ENCODE measurements at places on chromosomes 4 and X.

DNA sequence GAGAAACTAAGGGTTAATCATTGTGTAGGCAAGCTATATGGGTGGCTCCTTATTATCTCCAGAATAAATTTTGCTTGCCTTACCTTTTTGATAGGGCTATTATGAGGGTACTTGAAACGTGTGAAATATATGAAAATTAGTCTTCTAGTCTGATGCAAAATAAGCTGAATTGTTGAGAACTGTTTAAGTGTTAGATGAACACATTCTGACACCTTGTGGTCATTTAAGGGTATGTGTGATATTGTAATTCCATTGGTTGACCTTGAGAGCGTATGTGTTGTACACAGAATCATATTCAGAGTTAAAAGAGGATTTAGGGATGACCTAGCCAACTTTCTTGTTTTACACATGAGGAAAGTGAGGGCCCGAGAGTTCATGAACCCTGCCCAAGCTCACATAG lies 44.6 kb upstream of the LINC00632 start:
- DNase-seq: no peak

- DNase-seq: no peak
Observed at GRCh38 chr4:91592125-91592524, 711.6 kb upstream of the GRID2 start.

DNA sequence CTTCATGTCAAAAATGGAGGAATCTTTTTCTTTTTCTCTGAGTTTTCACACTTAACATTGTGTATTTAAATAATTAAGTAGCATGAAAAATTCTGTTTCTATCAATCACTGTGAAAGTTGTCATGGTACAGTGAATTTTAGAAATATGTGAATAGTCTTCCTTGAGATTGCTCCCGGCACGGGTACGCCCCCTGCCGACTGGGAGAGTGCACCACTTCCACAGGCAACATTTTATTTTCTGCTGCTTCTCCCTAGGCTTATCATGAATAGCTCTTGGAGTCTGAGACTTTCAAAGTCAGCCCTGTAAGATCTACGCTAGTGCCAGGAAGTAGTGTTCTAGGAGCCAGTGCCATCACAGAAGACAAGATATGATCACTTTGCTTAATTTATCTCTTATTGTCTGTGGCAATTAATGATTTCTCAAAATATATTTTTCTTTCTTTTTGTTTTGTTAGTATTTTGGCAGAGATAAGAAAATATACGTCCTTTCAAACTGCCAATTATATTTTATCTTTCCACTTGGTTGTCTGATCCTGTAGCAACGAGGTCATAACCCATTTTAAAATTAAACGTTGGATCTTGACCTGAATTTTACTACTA lies 763.8 kb upstream of the AADAT start:
- peak; percentile 10 for DNase-seq

GRCh38 chrX:109684136-109684535 lies 48.9 kb downstream of the ACSL4 start:
- DNase-seq: no peak

DNA sequence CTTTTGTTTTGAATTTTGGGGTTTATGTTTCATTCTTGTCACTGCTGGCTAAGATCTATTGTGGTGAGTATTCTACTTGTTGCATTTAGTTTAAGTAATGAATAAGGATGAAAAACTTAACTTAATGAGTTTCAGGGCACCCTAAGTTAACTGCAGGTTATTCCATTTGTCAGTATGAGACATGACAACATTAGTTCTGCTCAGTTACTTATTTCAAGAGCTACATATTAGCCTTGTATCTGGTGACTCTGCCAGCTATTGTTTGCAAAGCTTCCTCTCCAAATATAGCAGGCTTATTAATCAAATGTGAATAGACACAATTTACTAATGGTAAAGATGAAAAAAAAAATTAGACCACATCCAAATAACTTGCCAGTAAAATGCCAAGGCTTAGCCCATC lies 567.1 kb downstream of the IL15 start:
- no peak for DNase-seq

DNA sequence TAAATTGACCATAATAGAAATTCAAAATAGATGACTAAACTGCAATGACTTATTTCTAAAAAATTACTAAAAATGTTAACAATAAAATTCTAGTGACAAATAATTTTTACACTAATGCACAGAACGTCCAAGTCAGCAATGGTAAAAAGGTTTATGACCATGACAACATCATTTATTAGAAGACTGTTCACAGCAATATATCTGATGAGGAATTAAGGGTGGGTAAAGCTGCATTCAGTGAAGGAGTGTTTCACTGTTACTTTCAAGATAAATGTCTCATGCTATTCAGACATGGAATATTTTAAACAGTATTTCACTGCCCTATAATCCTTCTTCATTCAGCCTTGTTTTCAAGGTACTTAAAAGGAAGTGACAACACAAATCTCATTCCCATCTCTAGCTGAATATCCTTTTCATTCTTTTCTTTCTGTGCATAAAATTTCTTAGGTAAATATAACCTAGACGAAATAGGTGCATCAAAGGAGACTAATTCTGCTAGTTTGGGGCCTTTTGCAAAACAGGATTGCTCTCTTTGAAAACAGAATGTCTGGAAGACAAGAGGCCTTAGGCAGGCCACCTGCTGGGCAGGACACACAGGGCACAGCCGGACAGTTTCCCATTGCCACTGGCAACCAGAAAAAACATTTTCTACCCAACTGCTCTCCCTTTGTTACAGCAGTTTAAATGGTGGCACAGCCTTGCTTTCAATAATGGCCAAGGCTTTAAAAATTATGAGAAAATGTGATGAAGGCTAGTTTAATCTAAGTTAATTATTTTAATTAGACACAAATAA lies 600.3 kb downstream of the SPRY1 start:
- DNase-seq: no peak

GRCh38 chr4:94798808-94799207 lies 41.1 kb downstream of the BMPR1B start:
- DNase-seq: no peak

DNA sequence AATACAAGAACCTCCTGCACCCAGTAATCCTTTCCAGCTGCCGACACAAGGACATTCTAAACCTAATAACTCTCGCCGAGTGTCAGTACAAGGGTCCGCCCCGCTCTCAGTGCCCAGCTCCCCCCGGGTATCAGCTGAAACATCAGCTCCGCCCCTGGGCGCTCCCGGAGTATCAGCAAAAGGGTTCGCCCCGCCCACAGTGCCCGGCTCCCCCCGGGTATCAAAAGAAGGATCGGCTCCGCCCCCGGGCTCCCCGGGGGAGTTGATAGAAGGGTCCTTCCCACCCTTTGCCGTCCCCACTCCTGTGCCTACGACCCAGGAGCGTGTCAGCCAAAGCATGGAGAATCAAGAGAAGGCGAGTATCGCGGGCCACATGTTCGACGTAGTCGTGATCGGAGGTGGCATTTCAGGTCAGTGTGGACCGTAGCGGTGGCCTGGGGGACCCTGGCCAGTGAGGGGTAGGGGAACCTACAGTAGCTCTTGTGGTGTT lies at the start of gene MAOA:
TSS of gene MAOA (plus strand) at position 295 of the 490 bp plus-strand sequence. CDS start at position 338, 43 bp downstream.
- no peak for DNase-seq

- DNase-seq: no peak
Observed at GRCh38 chr4:24999392-25000089, 31.2 kb downstream of the LGI2 start.

GRCh38 chr4:158006990-158007389 lies 165.8 kb downstream of the GASK1B start:
- no peak for DNase-seq

- no peak for DNase-seq
Observed at GRCh38 chr4:24527371-24527770, 57.0 kb downstream of the DHX15 start.

DNA sequence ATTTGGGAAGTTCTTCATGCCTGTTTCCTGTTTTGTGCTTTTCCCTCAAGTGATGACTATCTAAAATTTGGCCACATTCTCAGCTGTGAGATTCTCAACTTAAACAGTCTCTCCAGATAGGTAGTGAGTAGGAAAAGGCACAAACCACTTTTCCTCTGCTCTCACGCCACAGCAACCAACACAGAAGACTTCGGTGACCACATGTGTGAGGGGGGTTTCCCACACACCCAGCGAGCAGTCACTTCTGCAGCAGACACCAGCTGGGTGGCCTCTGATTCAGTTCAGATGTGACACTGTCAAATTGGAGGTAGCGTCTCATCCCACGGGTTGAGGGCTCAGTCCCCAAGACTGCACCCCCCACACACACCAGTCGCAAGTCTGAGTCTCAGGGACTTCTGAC lies 25.1 kb upstream of the CLDN34 start:
- peak; percentile 63 for DNase-seq

DNA sequence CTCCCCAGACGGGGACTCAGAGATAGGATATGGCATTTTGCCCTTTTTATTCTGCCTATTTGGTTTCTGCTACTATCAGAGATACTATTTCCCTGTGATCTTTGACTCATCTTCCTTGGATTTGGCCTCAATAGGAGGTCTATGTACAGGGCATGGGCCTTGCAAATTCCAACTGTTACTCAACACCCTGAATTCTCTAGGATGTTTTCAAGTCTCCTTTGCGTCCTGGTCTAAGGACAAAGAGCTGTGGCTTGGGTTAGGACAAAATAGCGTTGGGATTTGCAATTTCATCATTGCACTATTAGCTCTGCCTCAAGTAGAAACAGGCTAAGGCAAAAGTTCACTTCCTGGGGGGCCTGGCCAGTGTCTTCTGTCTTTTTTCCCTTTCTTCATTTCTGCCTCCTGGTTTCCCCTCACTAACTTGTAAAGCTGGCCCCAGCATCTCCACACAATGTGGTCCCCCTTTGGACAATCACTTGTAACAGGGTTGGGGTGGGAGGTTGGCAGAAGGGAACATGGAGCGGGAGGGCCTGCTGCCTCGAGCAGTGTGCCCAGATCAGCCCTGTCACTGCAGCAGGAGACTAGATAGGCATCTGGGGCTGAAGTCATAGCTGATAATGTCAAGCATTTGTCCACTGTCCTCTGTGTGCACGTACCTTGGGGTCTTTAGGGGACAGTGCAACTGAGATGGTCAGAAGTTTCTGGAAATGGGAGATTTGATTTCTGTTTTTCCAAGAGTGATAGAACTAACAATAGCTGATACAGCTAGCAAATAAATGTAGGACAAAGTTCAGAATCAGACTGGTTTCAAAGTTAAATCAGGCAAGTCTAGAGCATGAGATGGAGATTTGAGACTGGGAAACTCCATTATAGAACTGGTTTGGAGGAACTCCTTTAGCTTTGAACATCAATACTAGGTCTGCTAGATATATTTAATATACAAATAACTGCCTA lies 25.8 kb upstream of the STBD1 start:
- no peak for DNase-seq
